ENCODE measurements at places on chromosomes 6 and 20. TPM values are rescaled to one million over a fixed set of nuclear protein-coding genes. Genes with fewer than 3 reads are reported as not detected.

NMBR gene
- total RNA-seq = not detected

CST2 gene
- not detected for total RNA-seq

FAM83C gene
- not detected for total RNA-seq

PNLDC1 gene
- not detected for total RNA-seq

VPS16 gene
- total RNA-seq = 38.6 TPM

ENTPD6 gene
- total RNA-seq = 95.7 TPM

DNA sequence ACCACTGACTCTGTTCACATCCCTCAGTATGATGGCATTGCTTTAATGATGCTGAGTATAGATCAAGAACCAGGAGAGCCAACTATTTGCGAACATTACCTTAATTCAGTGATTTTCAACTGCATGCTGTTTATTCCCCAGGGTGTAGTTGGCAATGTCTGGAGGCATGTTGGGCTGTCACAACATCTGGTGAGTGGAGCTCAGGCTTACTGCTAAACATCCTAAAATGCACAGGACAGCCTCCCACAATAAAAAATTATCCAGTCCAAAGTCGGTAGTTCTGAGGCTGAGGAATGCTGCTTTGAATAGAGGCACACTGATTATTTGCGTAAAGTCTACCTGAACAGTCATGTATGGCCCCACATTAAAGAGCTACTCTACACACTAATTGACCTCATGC, 94.8 kb upstream of the OPRM1 start:
- no peak for DNase-seq
- H3K4me3 ChIP-seq = no peak overlapping the region
- no peaks in the 10 kb centered on the region for H3K27me3 ChIP-seq
- no peaks in the 10 kb centered on the region for H3K36me3 ChIP-seq
- H3K27ac ChIP-seq = no peak overlapping the region
- no peaks in the 10 kb centered on the region for H3K4me1 ChIP-seq

- H3K4me3 ChIP-seq = peak overlapping the region; percentile 93
- DNase-seq = peak; percentile 89
- peaks cover 2% of the 10 kb centered on the region for H3K27me3 ChIP-seq
- no peaks in the 10 kb centered on the region for H3K36me3 ChIP-seq
- peak overlapping the region; percentile 82 for H3K27ac ChIP-seq
- H3K4me1 ChIP-seq = no peaks in the 10 kb centered on the region
Measured at GRCh38 chr6:152636609-152637295, 410 bp downstream of the SYNE1 start.

DNA sequence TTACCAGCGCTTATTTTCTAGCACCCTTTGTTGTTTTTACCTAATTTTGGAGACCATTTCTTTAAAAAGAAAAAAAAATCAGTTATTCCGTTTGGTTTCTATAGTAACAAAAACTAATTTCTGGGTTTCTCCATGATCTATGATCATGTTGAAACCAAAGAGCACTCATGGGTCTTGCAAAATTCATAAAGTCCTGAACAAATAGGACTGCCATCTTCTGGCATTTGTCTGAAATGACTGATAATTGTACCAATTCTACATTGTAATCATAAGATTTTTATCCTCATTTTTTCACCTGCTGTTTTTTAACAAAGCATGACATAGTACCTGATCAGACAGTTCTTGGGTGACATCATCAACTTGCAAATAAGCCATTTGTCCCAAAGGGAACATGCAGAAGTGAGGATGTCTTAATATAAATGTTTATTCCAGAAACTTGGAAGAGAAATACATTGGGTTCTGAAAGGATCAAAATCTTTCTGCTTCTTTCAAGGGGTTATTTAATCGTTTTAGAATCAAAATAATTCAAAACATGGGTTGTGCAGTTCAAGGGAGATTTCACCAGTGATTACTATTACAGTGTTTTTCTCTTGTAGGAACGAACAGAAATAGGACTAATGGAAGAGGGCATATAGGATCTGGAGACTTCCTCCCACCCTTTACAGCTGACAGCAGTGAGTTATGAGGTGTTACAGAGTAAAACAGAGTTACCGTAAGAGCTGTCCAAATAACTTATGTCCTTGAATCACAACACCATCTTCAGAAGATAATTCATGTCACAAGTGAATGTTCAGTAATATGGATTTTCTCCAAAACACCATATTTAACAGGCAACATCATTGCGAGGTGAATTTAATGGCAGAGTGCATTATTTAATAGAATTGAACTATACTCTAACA, 87.1 kb upstream of the GJE1 start:
- H3K4me1 ChIP-seq = no peaks in the 10 kb centered on the region
- peak; percentile 59 for DNase-seq
- H3K4me3 ChIP-seq = no peak overlapping the region

GRCh38 chr6:20583444-20583800, 49.2 kb downstream of the CDKAL1 start:
- H3K4me1 ChIP-seq = no peaks in the 10 kb centered on the region
- no peaks in the 10 kb centered on the region for H3K27me3 ChIP-seq
- no peaks in the 10 kb centered on the region for H3K36me3 ChIP-seq

GRCh38 chr6:94510877-94511276, 1066.5 kb upstream of the MANEA start:
- no peak overlapping the region for H3K4me3 ChIP-seq
- H3K27me3 ChIP-seq = no peaks in the 10 kb centered on the region
- H3K4me1 ChIP-seq = no peaks in the 10 kb centered on the region
- no peaks in the 10 kb centered on the region for H3K36me3 ChIP-seq
- no peak overlapping the region for H3K27ac ChIP-seq

GRCh38 chr6:160349020-160349441, 853 bp downstream of the SLC22A3 start:
- H3K4me1 ChIP-seq = peaks cover 4% of the 10 kb centered on the region
- H3K4me3 ChIP-seq = peak overlapping the region; percentile 70
- H3K27me3 ChIP-seq = peaks cover 18% of the 10 kb centered on the region
- H3K27ac ChIP-seq = no peak overlapping the region

DNA sequence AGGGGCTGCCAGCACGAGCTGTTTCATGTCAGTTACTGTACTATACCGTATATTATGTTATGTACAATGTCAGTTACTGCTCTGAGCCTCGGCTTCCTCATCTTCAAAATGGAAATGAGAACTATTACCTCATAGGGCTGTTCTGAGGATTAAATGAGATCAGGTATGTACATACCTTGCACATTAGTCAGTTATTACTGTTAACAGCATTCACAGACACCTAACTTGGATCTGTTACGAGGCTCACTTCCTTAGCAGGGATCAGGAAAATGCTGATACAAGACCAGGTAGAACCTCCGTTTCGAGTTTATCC, 69.7 kb upstream of the TBC1D7 start:
- H3K4me1 ChIP-seq = no peaks in the 10 kb centered on the region
- no peak overlapping the region for H3K4me3 ChIP-seq
- no peak for DNase-seq
- no peaks in the 10 kb centered on the region for H3K36me3 ChIP-seq
- no peaks in the 10 kb centered on the region for H3K27me3 ChIP-seq

GRCh38 chr20:3679749-3680700, 1.8 kb downstream of the ADAM33 start:
- H3K4me3 ChIP-seq = no peak overlapping the region
- no peaks in the 10 kb centered on the region for H3K36me3 ChIP-seq
- no peaks in the 10 kb centered on the region for H3K4me1 ChIP-seq
- H3K27me3 ChIP-seq = peaks cover 2% of the 10 kb centered on the region
- H3K27ac ChIP-seq = no peak overlapping the region
- DNase-seq = no peak

GRCh38 chr6:129191235-129191634, 308.3 kb downstream of the LAMA2 start:
- H3K27me3 ChIP-seq = no peaks in the 10 kb centered on the region
- H3K36me3 ChIP-seq = no peaks in the 10 kb centered on the region
- no peaks in the 10 kb centered on the region for H3K4me1 ChIP-seq

DNA sequence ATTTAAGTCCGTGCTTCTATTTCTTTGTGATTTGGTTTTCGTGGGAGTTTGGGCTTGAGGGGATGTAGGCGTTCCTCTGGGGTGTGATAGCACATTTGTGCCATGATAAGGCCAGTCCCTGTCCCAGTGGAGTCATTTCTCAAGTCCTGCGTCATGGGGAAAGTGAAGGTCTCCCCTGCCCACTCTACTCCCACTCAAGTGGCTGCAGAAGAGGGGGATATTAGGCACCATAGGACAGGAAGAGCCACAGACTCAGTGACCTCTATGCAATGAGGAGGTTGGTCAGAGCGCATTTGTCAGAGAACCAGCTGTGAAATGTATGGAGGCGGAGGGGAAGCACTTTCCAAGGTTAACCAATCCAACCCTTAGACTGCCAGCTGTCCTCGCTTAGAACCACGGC, 51.9 kb upstream of the EDN1 start:
- H3K27me3 ChIP-seq = no peaks in the 10 kb centered on the region
- no peaks in the 10 kb centered on the region for H3K36me3 ChIP-seq
- H3K27ac ChIP-seq = no peak overlapping the region
- DNase-seq = no peak
- H3K4me3 ChIP-seq = no peak overlapping the region
- H3K4me1 ChIP-seq = peaks cover 3% of the 10 kb centered on the region

GRCh38 chr20:3890398-3890751, 1.2 kb downstream of the PANK2 start:
- H3K4me1 ChIP-seq = peaks cover 14% of the 10 kb centered on the region
- peak overlapping the region; percentile 89 for H3K27ac ChIP-seq
- no peaks in the 10 kb centered on the region for H3K36me3 ChIP-seq
- no peak for DNase-seq
- H3K27me3 ChIP-seq = no peaks in the 10 kb centered on the region
- H3K4me3 ChIP-seq = peak overlapping the region; percentile 73
